ENCODE measurements at places on chromosomes 6 and 20. TPM values are rescaled to one million over a fixed set of nuclear protein-coding genes. Genes with fewer than 3 reads are reported as not detected.

DNA sequence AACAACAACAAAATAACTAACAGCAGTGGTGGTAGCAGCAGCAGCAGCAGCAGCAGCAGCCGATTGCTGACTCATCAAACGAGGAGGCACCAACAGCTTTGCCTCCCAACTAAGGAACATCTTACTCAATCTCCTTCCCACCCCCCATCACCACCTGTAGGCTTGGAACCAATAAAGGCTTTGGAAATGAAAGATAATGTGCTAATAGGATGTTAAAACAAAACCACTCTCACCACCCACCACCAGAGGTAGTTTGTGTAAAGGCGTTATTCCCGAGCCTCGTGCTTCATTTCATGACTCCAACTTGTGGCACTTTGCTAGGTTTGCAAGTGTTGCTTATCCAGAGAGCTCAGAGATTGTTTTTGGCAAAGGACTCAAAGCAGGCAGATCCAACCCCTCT is 346.5 kb downstream of the CD83 start:
- no peak for DNase-seq

GRCh38 chr6:81241126-81242041 is 511.1 kb downstream of the TENT5A start:
- no peak for DNase-seq

- no peak for DNase-seq
These were observed 16.3 kb downstream of the RPRD1B start for GRCh38 chr20:38049800-38050199.

DNA sequence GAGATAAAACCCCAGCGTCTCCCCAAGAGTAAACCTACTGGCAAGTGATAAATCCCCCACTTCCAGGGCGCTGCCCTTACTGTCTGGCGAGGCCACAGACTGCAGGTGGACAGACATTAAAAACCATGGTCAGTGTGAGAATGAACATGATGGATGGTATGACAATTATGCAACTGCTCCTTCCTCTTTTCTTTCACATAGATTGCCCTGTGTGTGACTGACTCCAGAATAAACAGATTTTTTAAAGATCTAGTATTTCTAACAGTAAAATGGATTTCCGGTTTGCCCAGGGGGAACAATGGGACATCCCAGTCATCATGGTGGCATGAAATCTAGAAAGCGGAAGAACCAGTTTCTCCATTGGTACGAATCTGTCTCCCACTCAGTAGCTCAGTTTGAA is 153.7 kb downstream of the FOXC1 start:
- no peak for DNase-seq

DNA sequence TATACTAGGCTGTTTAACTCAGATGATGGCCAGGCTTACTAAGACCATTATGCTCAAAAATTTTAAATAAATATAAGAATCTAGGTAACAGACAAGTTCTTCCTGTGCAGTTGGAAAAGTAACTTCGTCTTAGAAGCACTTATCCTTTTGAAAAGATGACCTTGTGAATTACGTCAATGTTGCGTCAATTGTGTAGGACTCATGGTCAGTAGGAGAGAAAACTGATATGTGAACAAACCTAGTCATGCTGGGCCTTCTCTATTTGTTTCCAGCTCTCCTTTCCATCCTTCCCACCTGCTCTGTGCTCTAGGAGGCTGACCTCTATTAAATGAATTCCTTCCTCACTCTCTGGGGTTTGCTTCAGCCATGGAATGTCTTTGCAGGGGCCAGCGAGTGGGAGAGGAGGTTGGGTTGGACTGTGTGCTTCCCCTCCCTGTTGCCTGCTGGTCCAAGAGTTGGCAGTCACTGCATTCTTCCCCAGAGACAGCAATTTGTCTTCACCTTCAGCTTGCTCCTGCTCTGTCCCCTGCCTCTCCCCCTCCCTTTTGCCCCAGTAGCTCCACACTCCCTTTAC is 128.0 kb upstream of the TNFAIP3 start:
- no peak for DNase-seq

GRCh38 chr6:142845624-142846458 is 99.1 kb downstream of the HIVEP2 start:
- DNase-seq = peak; percentile 83

- no peak for DNase-seq
These were observed 25.4 kb upstream of the RIMS4 start for GRCh38 chr20:44835661-44836221.

GRCh38 chr6:166507809-166508564 is 78.5 kb downstream of the RAMACL start:
- no peak for DNase-seq

- no peak for DNase-seq
These were observed 63.9 kb downstream of the MAP7 start for GRCh38 chr6:136486357-136486756.

Gene SPACA1
- not detected for total RNA-seq
